Stimulated activated CD8-positive, alpha-beta memory T cell treated with anti-CD3 and anti-CD28 coated beads, Interleukin-7, amount 100 ng/mL, for 1 hour (primary cell): ENCODE measurements at places on chromosomes 5 and 9.

DNA sequence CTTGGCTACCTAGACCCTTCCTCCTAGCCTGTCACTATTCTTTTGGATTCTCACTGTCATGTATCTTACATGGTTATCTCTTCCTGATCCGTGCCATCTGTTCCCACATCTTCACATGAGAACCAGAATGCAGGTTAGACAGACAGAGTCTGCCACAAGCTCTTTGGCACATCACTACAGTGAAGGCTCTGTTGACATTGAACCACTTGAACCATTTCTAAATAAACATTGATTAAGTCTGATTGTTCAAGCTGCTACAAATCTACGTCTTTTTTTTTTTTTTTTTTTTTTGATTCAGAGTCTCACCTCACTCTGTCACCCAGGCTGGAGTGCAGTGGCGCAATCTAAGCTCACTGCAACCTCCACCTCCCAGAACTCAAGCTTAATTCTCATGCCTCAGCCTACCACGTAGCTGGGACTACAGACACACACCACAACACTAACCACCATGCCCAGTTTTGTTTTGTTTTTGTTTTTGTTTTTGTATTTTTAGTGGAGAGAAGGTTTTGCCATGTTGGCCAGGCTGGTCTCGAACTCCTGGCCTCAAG, 85.1 kb upstream of the LRRTM2 start:
- DNase-seq: no peak

- no peak for DNase-seq
These were observed 52.4 kb downstream of the RFX3 start for GRCh38 chr9:3473405-3473804.

DNA sequence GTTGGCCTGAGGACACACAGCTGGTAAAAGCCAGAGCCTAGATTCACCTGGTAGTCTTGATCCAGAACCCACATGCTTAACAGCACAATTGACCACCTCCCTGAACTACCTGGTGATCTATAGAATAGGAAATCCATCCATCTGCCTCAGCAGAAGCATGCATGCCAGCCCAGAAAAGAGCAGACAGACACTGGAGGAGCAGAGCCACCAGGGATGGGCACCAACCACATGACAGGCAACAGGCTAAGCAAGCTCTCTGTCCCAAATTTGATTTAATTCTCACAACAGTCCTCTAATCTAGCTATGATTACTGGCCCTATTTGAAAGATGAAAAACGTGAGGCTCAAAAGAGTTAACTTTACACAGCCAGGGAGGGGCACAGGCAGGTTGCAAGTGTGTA, 208.1 kb downstream of the SPOCK1 start:
- no peak for DNase-seq

- DNase-seq: no peak
These were observed 338.1 kb upstream of the SMC2 start for GRCh38 chr9:103755986-103756385.

GRCh38 chr5:178278358-178279023, 45.9 kb upstream of the PHYKPL start:
- no peak for DNase-seq

- DNase-seq: no peak
These were observed 32.9 kb upstream of the FCN1 start for GRCh38 chr9:134950386-134951210.

- no peak for DNase-seq
These were observed 78.1 kb downstream of the PHF2 start for GRCh38 chr9:93654351-93654961.

- no peak for DNase-seq
These were observed 155.5 kb downstream of the TENT4A start for GRCh38 chr5:6868575-6869215.

DNA sequence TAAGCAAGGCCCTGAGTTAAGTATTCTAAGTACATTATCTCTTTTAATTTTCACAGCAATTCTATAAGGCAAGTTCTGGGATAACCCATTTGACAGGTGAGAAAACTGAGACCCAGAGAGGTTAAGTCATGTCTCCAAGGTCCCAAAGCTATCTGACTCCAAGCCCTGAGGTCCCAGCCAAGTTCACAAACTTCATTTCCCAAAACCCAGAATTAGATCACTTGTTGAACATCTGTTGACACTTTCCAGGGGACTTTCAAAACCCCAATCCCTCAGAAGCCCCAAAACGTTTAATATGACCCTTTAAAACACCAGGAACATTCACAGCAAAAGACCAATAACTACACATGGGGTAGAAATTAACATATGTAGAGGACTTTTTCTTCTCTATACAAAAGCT, 72.0 kb downstream of the SH3TC2 start:
- DNase-seq: no peak

DNA sequence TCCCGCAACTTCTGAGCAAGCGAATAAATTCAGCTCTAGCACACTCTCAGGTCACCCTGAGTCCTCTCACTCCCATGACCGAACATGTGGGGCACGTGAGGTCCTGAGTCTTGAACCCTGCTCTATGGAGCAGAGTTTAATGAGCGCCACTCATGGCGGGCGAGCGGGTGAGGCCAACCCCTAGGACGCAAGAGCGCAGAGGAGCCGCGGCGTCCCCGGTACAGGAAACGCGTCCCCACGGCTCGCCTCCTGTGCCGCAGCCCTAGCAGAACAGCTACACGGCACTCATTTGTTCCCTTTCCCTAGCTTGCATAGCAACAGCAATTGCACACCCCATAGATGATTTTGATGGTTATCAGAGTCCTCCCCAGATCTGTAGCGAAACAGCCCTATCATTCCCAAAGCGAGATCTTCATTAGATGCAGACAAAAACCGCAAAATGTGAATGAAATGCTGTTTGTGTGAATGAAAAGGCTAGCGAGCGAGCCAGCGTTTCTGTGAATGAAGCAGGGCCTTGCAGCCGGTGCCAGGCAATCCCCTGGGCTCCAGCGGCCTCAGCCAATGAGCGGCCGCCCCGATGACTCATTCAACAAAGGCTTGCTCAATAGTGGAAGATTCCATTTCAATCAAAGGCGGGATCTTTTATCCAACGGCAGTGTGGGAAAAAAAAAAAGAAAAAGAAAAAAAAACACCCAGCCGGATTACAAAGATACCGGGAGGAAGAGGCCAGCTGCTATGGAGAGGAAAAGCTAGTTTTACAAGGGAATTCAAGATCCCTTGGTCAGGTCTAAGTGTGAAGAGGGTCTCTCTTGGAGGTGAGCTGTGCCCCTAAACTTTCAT, 1.5 kb upstream of the SHC3 start:
- no peak for DNase-seq

DNA sequence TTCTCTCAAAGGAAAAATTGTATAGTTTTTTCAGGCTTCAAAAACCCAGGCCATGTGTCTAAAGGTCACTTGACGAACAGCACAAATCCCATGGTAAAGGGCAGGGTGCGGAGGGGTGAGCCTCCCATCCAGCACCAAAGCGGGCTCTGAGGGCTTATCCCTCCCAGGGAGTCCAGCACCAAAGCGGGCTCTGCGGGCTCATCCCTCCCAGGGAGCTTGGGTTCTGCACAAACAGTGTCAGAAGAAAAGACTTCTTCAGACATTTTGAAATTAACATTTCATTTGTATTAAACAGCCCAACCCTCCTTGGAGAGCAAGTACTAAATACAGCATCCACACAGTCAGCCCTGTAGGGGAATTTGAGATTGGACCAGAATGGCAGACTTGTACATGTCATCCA, 43.0 kb upstream of the CLPTM1L start:
- DNase-seq: no peak

- DNase-seq: no peak
These were observed at the start of gene CXCL14 for GRCh38 chr5:135578685-135579341. Gene CXCL14 (minus strand): TSS chr5:135578991. CDS start chr5:135578778, 213 bp downstream.

DNA sequence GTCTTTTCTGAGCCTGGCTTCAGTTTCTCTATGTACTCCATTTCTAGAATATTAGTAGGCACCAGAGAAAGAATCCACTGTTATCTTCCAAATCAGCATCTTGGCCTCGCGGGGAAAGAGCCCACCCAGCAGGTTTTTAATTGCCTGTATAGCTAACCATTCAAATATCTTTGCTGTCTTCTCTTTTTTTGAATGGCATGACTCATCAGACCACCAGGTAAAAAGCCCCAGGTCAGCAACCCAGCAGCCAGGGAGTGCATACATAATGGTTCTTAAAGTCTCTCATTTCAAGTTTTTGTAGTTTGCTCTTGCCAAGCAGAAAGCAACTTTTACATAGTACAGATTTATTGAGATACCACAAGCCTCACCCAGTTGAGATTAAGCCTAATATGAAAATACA, 50.7 kb downstream of the TMEM167A start:
- DNase-seq: no peak

GRCh38 chr5:132055441-132055807, 5.0 kb upstream of the IL3 start:
- DNase-seq: no peak

DNA sequence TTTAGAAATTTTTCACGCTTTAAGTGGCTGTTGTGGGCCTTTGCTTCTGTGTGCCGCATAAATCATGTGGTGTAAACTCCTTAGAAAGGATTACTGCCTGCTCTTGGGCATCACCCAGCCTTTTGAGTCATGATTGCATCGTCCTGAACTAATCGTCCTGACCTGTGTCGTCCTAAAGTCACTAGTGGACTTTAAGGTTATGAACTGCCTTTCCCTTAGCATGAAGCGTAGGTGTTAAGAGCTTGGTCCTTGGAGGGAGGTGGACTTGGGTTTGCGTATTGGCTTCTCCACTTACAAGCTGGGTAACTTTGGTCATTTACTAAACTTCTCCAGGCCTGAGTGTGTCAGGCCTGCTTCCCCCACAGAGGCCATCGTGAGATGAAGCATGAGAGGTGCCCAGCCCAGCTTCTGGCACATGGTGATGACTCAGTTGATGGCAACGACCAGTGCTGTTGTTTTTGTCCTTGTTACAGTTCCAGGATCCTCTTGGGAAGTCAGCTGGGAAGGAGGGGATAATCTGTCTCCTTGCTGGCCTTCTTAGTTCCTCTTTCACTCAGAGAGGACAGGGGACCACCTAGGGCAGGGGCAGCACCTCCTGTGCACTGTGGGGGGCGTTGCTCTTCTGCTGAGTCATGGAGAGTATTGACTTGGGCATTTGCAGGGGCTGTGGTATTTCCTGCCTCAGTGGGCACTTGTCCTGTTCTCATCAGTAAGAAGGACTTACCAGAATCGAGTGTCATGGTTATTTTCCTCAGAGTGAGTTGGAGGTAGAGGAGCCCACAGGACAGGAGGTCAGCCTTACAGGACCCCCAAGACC, 54.2 kb upstream of the NCS1 start:
- DNase-seq: no peak

GRCh38 chr5:64836190-64836755, 67.5 kb downstream of the CWC27 start:
- no peak for DNase-seq

DNA sequence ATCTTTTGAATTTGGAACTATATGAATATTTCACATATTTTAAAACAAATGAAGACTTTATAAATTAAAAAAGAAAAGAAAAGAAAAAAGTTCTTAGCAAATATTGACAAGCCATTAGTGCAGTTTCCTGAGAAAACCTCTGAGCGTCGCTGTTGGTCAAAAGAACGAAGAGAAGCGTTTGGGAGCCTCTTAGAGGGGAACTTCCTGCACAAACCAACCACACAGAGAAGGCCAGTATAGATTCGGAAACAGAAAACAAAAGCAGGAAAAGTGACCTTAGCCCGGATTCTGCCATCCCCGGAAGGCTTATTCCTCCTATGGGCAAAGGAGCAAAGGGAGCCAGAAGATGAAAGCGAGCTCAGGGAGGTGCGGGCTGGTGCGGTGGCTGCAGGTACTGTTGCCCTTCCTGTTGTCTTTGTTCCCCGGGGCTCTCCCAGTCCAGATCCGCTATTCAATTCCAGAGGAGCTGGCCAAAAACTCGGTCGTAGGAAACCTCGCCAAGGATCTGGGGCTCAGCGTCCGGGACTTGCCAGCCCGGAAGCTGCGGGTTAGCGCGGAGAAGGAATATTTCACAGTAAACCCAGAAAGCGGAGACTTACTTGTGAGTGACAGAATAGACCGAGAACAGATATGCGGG, at the start of gene PCDHGB2:
Gene PCDHGB2 (plus strand): TSS at position 205 of the 637 bp plus-strand sequence. CDS start 142 bp downstream, at position 347.
- DNase-seq: no peak

DNA sequence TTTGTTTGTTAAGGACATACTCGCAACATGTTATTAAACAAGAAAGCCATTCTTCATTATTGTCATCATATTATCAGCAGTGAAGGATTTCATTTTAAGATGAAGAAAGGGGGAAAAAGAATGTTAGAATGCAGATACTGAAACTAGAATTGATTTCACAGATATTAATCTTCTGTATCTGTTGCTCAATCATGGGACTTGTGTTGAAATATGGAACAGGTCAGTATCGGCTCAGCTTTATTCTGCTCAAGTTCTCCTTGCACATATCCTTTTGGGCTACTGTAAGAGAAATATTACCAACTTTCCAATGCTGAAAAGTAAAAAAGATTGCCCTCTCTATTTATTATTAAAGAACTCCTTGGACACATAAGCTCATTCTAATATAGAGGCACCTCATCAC, 13.8 kb upstream of the ANXA1 start:
- DNase-seq: no peak

DNA sequence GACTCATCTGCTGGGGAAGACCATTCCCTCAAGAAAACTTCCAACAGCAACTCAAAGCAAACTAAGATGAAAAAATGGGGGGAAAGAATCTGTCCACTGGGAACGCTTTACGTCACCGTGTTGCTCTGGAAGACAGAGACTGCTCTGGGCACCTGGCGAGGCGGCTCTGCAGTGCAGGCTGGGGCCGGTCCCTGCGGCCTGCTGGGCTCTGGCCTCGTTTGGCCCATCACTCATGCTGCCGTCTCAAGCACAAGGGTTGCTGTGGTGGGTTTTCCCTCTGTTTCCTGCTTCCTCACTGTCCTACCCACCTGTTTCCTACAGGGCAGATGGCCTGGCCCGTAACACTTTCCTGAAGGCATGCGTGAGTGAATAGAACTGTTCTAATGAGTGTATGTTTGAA, 92.9 kb upstream of the OTULINL start:
- DNase-seq: no peak

DNA sequence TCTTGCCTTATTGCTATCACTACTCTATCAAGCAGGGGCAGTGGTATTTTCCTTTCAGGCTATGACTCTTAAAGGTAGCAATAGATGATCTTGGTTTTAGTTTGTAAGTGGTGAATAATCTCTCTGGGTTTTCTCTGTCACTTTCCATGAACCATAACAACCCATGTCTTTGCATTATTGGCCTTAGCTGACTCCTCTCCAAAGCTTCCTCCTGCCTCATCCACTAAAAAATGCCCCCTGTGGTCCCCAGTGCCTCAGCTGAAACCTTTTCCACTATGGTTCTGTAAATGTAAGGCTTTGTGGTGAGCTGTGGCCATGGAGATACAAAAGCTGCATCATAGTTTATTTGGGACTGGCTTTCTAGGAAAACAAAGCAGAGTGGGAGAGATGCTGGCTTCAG, 128.8 kb downstream of the GPBP1 start:
- no peak for DNase-seq
